Immature natural killer cell (primary cell): ENCODE measurements at places on chromosomes 13 and 19. TPM values are rescaled to one million over a fixed set of nuclear protein-coding genes. Genes with fewer than 3 reads are reported as not detected.

- no peak for DNase-seq
These were observed 14.5 kb upstream of the RAB20 start for GRCh38 chr13:110576070-110576394.

DNA sequence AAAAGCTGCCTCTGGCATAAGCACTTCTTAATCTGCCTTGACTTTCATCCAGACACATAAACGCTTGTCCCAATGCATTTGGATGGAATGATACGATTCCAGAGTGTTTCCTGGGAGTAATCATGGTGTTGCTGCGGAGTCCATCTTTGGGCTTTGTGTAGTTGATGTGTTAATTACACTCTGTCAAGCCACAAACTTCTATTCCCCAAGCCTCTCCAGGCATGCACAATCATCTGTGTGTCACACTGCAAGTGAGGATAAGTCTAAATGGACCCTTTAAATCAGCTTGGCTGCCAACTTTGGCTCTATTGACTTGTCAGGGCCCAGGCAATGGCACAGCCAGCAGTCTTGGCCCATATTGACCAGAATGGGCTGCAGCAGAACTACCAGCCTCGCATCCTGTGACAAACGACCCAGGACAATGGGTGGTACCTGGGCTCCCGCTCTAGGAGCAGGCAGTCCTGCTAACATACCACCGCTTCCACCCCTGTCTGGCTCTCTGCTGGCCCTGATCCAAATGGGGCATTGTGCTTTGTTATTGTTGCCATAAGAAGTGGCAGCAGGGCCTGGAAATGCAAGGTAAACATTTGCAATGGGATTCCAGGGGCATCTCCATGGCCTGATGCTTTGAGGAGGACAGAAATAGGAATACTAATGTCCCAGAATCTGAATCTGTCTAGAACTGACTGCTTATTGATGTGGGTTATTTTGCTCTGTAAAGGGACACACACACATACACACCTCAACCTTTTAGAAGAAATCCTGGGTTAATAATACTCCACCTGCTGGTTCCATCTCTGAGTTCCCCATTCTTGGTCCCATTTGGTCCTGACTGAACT lies 127.2 kb downstream of the DNAJC15 start:
- DNase-seq, result no peak

The UBE2L5 gene
- polyA plus RNA-seq, result not detected

The TEX101 gene
- polyA plus RNA-seq, result not detected

GRCh38 chr13:110425444-110425780 lies 118.3 kb downstream of the COL4A2 start:
- no peak for DNase-seq

DNA sequence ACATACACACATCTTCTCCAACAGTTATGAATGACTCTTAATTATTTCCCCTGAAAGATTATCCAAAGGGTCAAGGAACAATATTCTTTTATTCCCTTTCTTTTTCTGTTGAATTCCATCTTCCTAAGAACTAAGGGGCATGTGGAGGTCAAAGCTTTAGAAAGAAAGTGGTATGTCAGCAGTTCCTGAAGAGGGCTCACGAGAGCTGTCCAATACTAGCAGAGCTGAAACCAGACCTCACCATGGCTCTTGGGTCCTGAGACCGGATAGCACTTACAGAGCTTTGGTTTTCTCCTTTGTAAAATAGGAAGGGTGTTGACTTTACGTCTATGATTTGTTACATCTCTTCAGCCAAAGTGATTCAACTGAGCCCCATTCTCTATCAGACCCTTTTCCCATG lies 109.8 kb upstream of the FREM2 start:
- no peak for DNase-seq

The ZSCAN4 gene
- not detected for polyA plus RNA-seq

- no peak for DNase-seq
These were observed 1581.3 kb downstream of the EFNB2 start for GRCh38 chr13:104954210-104954609.

GRCh38 chr19:53631949-53632407 lies at the start of gene DPRX:
Gene DPRX, plus strand, starts transcription at chr19:53631999. Its CDS starts 108 bp downstream, at chr19:53632107.
- no peak for DNase-seq

DNA sequence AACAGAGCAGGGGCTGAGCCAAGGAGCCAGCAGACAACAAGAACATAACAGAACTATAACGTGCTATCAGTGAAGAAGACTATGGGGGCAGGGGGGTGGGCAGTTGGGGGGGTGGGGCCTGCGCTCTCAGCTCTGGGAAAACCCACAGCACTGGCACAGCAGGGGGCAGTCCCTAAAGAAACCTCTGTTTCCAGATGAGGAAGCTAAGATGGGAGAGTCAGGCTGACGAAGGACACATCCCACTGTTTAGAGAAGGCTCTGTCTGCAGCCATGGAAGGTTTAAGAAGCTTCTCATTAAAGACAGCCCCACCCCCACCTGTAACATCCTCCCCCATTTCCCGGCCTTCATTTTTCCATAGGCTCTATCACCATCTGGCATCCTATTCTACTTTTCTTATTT lies 7.1 kb upstream of the DOCK9 start:
- DNase-seq, result no peak

The MYADM gene
- 20.1 TPM for polyA plus RNA-seq
